ENCODE measurements at places on chromosomes 6 and 20. TPM values are rescaled to one million over a fixed set of nuclear protein-coding genes. Genes with fewer than 3 reads are reported as not detected.

Gene PLCG1
- total RNA-seq: 79.6 TPM

Gene PEX3
- total RNA-seq: 24.7 TPM

Gene ENPP1
- total RNA-seq: 5.6 TPM

Gene STX7
- 35.6 TPM for total RNA-seq

Gene PBOV1
- total RNA-seq: not detected

Gene TCF15
- total RNA-seq: not detected

Gene FOXA2
- 1.2 TPM for total RNA-seq

Gene THBS2
- 151 TPM for total RNA-seq

Gene C6orf163
- 0.72 TPM for total RNA-seq

Gene C20orf144
- total RNA-seq: not detected

Gene MAP1LC3A
- 27.6 TPM for total RNA-seq

DNA sequence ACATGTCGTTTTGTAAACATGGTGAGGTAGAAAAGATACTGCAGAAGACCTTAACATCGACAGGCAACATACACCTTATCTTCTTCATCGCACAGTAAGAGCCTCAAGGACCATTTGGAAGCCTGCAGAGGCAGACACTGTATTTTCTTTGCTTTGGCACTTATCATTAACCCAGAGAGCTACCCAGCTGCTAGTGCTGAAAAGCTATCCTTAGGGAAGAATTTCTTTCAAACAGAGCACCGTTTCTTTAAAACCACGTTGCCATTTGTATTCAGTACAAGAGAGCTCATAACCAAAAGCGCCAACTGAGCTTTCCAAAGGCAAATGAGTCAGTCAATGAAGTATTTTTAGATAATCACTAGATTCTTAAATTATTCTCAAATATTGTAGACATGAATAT lies 306.6 kb downstream of the EPM2A start:
- no peak for DNase-seq

DNA sequence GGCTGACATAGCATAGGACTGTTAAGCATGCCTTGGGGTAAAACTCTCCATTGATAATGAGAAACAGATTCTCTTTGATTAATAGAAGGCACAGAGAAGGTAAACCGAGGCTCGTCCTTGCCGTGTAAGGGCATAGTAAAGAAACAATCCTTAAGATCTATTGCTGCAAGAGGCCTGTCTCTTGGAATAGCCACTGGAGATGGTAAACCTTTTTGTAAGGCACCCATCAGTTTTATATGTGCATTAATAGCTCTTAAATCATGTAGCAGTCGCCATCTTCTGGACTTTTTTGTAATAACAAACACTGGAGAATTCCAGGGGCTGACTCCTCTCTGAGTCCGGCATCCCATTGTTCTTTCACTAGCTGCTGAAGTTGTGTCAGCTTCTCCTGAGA lies 8.4 kb upstream of the ABHD12 start:
- DNase-seq: peak; percentile 81

DNA sequence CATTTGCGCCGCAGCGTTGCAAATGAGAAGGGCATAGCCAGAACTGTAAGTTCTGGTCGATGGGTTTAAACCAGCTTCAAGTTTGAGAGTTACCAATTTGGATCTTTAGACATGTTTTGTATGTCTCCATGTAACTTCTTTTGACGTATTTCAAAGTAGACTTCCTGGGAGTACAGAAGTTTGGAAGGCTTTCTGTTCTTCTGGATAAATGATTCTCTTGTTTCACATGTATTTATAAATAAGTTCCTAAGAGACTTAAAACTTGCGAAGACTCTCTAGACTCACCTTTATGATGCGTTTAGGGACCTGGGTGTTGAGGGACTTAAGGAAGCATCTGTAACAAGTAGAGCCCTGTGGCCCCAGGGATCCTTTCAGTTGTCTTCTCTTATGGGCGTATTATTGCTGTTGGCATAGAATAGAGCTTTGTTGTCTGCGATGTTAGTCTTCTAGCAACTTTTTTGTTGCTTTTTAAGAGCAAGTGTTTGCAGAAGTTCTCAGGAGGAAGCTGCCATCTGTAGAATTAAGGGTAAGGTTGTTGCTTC lies 1.3 kb downstream of the CDYL start:
- DNase-seq: peak; percentile 10

GRCh38 chr6:160789263-160790027 lies 87.4 kb downstream of the PLG start:
- no peak for DNase-seq

GRCh38 chr6:38459291-38459690 lies 180.4 kb downstream of the BTBD9 start:
- no peak for DNase-seq

DNA sequence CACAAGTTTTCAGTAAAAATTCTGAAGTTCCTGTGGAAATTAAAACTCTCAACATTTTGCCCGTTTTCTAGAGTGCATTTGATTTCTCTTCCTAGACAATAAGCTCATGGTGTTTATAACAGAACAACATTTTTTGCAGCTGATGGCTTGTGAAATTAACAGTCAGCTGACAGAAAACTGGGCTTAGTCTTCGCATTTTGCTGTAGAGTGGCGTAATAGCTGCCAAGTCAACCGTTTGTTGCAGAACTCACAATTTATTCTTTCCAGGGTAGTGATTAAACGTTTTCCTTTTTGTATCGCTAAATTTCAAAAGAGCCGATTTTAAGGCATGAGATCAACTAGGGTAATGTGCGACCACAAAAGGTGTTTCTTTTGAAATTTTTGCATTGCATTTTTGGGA lies 1.4 kb downstream of the SPO11 start:
- DNase-seq: no peak

GRCh38 chr20:47189060-47189459 lies 167.4 kb downstream of the ZMYND8 start:
- no peak for DNase-seq

DNA sequence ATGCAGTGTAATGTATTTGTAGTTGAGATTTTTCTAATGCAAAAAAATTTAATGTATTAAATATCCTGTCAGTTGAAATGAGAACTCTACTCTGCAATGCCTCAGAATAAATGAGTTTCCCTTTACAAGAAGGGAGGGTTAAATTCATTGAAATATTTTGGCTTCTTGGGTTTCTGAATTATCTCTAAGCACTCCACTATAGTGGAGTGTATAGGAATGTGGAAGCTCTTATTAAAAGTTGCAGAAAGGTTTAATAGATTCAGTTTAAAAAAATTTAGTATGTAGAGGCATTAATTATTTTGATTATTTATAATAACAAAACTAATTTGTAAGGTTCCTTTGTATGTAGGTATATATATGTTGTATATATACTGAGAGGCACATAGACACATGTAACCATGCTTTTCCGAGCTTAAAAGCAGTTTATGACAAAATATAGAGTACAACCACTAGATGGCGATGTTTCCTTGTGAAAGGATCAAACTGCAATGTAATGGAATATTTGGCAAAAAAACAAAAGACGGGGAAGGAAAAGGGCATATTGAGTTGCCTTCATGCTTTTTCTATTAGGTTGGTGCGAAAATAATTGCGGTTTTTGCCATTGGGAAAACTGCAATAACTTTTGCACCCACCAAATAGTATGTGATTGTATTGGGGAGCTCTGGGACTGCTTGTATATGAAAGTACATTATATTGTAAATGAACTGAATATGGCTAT lies 144.2 kb downstream of the MYO6 start:
- DNase-seq: peak; percentile 55

- DNase-seq: no peak
Measured at GRCh38 chr6:28551891-28552666, 26.4 kb downstream of the GPX5 start.

DNA sequence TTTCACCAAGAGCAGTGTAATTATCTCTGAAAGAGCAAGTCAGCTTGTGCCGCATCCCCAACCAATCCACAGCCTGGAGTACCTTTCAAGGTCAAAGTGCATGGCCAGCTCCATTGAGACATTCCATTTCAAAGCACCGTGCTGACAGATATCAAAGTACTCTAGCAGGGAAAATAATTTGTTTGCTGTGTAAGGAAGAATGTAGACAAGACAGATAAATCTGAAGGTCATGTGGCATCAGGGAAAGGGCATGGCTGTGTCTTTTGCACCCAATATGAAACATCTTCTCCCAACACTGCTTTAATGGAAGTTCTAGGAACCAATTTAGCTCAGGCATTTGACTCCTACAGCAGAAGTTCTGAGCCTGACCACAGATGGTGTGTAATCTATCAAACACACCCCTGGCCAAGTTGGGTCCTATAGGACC lies 242.7 kb upstream of the TAB2 start:
- no peak for DNase-seq

GRCh38 chr6:57207872-57208271 lies 14.2 kb downstream of the RAB23 start:
- DNase-seq: no peak

DNA sequence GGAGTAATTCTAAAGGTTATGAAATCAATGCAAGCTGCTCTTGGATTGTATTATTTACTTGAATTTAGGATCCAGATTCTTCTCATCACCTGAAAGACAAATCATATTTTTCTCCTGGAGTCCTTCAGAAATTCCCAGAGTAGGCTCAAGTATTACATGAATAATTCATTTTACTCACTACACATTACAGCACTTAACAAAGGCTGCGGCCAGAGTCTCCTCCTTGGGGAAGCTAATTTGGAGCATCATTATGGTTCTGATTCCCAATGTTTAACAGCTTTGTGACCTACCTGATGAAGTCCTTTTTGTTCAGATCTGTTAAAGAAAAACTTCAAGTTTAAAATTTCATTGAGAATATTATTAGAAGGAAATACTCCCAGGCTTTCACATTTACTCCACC lies 28.7 kb downstream of the GRIK2 start:
- DNase-seq: no peak

DNA sequence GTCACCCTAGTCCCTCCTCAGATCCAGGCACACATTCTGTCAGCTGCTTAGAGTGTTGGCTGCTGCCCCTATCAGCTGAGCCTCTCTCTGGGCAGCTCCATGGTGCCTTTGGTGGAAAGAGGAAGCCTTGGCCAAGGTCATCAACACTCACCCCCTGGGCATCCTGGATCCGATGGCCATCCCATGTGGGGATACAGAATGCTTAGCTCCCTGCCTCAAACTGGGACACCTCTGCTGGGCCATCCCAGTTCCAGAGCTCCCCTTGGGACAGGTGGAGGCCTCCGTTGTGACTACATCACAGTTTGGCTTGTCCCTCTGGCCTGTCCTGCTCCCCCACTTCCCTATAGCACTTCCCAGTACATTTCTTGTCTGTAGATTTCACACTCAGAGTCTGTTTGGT lies 45.6 kb downstream of the TOX2 start:
- DNase-seq: no peak

DNA sequence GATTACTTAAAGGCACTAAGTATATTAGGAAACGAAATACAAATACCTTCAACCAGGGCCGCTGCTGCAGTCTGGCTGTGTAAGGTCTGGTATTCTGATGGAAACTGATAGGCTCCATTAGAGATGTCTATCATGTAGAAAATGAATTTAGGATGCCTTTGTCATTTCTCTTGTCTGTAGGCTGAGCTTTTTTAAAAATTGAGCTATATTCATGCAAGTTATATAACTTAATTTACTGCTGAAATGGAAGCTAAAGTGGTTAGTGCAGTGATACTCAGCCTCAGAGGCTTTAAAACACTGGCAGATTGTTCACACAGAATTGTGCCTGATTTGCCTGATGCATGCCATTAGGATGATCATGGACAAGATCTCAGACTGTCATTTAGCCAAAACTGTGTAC lies 286.2 kb upstream of the QKI start:
- no peak for DNase-seq

DNA sequence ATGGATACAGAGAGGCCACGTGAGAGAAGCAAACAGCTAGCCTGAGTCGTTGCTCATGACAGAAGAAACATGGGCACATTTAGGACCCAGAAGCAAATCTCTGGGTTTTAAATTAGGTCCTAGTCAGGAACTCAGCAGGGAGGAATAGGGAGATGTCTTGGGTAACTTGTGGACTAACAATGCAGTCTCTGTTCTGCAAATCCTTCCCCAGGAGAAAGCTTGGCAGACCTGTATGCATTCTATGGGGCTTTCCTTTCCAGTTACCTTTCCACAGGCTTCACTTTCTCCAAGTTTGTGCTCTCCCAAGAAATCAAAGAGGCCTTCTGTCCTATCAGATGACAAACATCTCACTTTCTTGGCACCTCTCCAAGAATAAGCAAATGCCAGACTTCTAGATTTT lies 47.2 kb upstream of the PLCB4 start:
- DNase-seq: peak; percentile 64

- no peak for DNase-seq
Measured at GRCh38 chr6:158544428-158544827, 15.5 kb upstream of the TMEM181 start.

GRCh38 chr20:50194831-50195523 lies 4.3 kb downstream of the CEBPB start:
- no peak for DNase-seq

- DNase-seq: no peak
Measured at GRCh38 chr6:166499350-166500163, 86.9 kb downstream of the RAMACL start.

DNA sequence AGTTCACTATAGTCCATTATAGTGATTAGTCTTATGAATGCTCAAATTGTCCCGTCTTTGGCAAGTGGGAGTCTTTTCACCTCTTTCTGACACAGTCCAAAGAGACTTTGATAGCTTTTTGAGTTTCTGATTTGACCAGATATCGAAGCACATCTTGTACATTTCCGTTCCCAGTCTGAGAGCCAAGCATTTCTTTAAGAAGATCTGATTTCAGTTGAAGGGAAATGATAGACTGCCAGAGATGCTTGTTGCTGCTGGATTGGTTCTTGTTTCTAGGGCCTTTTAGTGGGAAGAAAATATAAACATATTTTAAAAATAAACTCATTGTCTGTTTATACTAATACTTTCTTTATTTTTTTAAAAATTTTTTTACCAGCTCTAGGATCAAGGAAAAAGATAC lies 54.1 kb upstream of the IER3 start:
- DNase-seq: no peak

DNA sequence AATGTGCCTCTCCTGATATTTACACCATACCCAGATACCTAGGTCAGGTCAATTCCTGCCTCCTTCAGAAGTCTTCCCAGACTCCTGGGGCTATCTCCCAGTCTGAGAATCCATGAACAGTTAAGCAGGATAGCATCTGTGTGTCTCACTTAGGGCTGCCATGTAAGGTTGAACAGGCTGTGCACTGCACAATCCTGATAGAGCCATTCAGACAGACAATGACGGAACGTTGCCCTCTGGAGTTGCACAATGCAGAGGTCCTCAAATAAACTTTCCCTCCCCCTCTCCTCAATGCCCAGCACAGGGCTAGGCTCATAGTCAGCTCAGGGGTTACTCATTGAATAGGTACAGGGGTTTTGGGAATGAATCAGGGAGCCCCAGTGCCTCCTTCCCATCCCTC lies 89.7 kb downstream of the CD40 start:
- no peak for DNase-seq

- DNase-seq: peak; percentile 22
Measured at GRCh38 chr20:35568645-35569044, 26.8 kb downstream of the ERGIC3 start.

GRCh38 chr6:90573624-90574023 lies 13.2 kb downstream of the MAP3K7 start:
- DNase-seq: no peak
